ENCODE measurements at places on chromosomes 6 and 20.

- no peak for DNase-seq
These were observed 267.1 kb downstream of the ERMARD start for GRCh38 chr6:170018422-170018935.

DNA sequence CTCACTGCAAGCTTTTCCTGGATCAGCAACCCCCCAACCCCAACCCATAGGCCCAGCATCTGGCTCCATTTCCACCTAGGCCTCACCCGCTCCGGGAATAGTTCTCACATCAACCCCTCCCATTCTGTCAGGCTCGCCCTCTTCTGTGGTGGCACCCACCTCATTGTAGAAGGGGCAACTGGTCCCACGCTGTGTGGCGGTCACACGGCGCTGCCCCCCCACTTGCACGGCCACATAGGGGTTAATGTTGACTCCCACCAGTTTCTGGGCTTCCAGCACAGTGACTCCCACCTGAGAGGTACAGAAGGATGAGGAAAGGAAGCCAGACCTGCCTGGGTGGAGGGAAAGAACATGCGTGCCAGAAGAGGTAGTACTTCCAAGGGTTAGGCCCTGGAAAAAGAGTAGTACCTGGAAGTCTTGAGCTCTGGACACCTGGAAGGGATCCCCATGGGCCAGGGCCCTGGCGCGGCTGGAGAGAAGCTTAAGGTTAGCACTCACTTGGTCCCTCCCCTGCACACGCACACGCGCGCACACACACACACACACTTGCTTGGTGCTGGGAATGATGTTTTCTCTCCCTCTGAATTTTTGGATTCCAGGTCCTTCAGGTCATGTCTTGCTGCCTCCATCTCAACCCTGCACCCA lies 12.7 kb upstream of the SPAG4 start:
- DNase-seq, result no peak

GRCh38 chr6:144284478-144284782 lies 705 bp upstream of the UTRN start:
- no peak for DNase-seq

- no peak for DNase-seq
These were observed 10.3 kb downstream of the DSE start for GRCh38 chr6:116381000-116381399.

- no peak for DNase-seq
These were observed 149.5 kb downstream of the BFSP1 start for GRCh38 chr20:17381724-17382123.

- no peak for DNase-seq
These were observed 203.4 kb downstream of the PTPRT start for GRCh38 chr20:42986143-42986773.

GRCh38 chr6:138722425-138723371 lies 50.9 kb upstream of the CCDC28A start:
- DNase-seq, result peak; percentile 54

DNA sequence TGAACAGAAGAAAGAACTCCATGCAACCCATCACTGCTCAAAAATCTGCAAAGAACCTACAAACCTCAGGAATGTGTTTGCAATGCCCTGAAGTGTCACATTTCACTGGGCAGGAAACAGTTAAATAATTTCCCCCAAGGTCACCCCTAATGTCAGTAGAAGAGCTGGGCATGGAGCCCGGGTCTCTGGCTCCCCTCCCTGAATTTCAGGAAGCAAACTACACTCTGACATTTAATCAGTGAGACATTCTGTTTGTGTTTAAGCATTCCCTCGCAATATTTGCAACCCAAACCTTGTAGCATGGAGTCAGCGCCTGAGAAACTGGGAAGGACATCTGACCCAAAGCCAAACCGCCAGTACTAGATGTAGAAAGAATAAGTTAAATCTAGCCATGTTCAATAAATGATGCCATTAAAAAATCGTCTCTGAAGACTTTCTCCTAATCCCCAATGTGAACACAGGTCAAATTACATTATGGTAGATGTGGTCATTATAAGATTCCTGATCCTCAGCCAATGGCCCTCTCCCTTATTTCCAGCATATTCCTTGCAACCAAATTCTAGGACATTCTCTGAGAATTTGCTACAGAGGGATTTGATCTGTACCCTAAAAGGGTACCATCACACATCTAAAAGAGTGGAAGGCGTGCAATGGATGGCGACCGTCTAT lies 91.2 kb upstream of the ADTRP start:
- no peak for DNase-seq

GRCh38 chr6:163078712-163079111 lies 335.8 kb upstream of the QKI start:
- no peak for DNase-seq

- DNase-seq, result peak; percentile 84
These were observed 120.2 kb upstream of the RNF24 start for GRCh38 chr20:4135385-4136077.

GRCh38 chr6:6052216-6052615 lies 45.5 kb upstream of the NRN1 start:
- no peak for DNase-seq

DNA sequence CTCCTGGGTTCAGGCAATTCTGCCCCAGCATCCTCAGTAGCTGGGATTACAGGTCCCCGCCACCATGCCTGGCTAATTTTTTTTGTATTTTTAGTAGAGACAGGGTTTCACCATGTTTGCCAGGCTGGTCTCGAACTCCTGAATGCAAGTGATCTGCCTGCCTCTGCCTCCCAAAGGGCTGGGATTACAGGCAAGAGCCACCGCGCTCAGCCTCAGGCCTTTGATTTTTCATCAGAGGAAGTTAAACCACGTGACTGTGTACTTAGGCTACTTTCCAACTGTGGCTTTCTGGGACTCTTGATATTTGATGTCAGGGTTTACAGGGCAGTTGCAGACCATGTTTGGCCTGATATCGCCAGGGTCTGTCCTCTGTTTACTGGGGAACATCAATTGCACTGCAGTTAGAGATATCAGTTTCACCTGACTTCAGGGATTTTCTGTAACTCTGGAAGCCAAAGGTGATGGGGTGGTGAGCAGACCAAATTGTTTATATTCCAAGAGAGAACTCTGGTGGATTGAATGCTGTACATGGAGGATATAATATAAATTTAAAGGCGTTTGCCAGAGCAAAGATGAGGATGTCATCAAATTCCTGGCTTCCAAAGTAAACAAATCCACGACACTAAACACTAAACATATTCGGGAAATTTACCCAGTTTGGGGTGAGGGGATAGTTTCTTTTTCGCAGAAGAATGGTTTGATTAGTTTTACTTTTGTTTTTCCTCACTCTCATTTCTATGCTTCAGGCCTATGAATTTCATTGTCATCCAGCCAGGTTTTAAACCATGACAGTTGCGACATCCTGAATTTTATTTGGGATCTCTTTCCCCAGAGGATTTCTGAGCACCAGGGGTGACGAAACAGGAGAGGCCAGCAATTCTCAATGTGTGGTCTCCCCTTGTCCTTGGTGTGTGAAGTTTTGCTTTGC lies 4.2 kb downstream of the PSMF1 start:
- no peak for DNase-seq

DNA sequence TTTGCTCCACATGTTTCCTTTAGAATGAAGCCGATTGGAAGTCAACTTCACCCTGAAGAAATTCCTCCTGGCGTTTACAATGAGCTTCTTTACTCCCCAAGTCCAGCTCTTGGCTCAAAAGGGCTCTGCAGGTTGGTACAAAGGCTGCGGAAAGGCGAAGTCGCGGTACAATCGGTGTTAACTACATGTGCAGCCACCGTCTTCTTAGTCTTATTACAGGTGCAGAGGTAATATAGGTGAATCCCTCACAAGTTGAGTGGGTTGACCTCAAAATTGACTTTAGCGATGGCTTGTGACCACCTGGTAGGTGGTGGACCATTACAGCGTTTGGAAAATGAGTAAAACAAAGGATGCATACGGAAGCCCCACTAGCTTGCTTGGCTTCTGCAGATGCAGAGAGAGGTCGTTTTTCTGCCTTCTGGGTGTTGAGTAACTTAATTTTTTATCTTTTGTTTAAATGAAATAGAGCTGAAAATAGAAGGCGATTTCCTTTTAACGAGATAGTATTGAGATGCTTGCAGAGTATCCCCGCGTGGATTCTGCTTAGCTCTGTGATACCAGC lies 98.0 kb downstream of the TRIM27 start:
- no peak for DNase-seq

DNA sequence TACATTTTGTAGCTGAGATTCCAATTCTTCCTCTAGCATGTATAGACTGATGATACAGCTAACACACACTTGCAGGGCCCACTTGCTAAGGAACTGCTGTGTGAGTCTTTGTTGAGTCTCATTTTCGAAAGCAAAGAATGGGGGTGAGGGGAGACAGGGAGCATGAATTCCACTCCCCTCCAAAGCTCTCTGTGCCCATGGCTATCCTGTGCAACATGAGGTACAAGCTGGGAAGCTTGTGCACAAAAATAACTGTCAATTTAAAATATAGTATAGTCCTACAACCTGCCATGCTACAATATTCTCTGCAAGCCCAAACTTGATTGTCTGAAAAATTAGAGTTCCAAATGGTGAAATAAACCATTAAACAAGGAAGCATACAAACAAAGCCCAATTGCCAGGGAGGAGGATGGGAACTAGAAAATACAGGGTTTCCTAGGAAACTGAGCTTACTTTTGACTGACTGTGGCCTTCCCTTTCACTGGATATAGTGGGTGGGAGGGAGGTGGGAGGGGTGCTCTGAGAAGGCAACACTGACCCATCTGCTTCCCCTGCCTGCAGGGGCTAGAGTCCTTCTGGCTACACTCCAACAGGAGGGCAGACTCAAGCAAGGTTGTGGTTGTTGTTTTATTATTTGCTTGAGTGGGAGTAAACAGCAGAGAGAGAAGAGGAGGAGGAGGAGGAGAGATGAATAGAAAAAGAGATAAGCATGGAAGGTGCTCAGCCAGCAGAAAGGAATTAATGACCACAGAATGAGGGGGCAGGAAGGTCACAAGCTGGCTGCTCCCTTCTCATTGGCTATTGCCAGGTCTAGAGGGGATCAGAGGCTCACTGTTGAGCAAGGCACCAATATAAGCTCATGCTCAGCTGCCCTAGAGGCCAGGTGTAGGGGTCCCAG lies 84.6 kb downstream of the FYN start:
- DNase-seq, result no peak

GRCh38 chr6:47479140-47479508 lies 1.5 kb downstream of the CD2AP start:
- DNase-seq, result no peak

DNA sequence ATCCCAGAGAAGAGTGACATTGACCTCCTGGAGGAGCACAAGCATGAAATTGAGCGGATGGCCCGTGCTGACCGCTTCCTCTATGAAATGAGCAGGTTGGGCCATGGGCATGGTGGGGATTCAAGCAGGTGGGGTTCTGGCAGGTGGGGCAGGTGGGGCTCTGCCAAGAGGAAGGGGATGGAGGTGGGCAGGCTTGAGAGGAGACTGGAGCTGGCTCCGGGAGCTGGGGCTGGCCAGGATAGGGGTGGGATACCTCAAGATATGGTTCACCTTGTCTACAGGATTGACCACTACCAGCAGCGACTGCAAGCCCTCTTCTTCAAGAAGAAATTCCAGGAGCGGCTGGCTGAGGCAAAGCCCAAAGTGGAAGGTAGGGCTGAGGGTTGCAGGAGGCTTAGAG lies 42.9 kb downstream of the MOCS1 start:
- no peak for DNase-seq

- DNase-seq, result no peak
These were observed 25.4 kb downstream of the SLC17A9 start for GRCh38 chr20:62977613-62978560.

GRCh38 chr6:44045672-44046015 lies 81.6 kb downstream of the MRPL14 start:
- no peak for DNase-seq

- no peak for DNase-seq
These were observed 437.1 kb downstream of the GRIK2 start for GRCh38 chr6:101830501-101831031.

DNA sequence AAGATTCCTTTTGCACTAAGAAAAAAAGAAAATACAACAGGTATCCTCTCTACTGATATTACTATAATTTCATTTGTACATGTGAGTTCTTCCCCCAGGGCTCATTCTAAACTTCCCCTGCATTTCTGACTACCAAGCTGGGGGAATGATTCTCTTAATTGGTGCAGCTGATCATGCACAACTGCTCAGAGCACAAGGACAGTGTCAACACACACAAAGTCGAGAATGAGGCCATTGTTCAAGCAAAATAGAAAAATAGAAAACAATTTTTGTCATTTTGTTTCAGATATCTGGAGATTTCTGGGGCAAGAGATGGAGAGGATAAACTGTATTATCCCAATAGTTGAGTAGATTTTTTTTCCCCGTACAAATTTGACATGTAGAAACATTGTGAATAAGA lies 236.3 kb downstream of the HAO1 start:
- DNase-seq, result no peak

GRCh38 chr6:113476937-113477839 lies 380.0 kb upstream of the MARCKS start:
- DNase-seq, result no peak

DNA sequence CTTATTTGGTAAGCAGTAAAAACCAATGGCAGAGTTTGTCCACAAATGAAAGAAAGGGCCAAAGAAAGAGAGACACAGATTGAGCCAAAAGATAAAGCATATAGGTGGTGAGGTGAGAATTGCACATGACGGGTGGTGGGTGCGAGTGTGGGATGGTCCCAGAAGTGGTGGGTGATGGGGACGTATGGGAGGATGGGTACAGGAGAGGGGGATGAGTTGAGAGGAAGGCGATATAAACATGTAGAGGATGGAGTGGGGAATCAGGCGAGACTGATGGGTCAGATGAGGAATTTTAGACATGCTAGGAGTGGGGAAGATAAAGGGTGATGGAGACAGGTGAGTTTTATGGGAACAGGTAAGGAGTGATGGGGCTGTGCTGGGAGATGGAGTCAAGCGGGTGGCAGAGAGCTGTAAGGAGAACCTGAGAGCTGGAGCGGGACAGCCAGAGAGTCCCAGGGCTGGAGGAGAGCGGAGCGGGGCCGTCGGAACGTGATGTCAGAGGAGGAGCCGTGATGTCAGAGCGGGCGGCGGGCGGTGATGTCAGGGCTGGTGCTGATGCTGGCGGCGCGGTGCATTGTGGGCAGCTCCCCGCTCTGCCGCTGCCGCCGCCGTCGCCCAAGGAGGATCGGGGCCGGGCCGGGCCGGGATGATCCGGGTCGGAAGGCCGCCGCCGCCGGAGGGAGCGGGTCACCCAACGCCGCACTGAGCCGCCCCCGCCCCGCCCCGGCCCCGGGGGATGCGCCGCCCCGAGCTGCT lies at the start of gene TTBK1:
Gene TTBK1 (plus strand): TSS at position 574 of the 756 bp plus-strand sequence. CDS start 3,180 bp downstream, outside the sequence.
- no peak for DNase-seq

- no peak for DNase-seq
These were observed 186.9 kb downstream of the HIVEP2 start for GRCh38 chr6:142757852-142758628.

DNA sequence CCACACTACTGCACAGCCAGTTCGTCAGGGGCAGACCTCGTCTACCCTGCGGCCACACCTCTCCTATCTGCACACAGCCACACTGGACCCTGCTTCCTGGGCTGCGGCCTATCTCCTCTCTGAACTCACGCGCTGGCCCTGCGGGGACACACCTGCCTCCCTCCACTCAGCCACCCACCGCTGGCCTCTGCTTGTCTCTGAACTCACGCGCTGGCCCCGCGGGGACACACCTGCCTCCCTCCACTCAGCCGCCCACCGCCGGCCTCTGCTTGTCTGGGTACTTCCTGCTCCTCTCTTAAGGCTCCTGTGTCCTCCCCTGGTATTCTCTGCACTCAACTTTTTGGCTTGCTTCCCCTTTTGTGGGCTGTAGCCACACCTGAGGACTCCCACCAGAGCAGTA lies 52.3 kb downstream of the HUS1B start:
- DNase-seq, result no peak

All from T1000 (cell line).